ENCODE measurements at places on chromosomes 5 and 9.

DNA sequence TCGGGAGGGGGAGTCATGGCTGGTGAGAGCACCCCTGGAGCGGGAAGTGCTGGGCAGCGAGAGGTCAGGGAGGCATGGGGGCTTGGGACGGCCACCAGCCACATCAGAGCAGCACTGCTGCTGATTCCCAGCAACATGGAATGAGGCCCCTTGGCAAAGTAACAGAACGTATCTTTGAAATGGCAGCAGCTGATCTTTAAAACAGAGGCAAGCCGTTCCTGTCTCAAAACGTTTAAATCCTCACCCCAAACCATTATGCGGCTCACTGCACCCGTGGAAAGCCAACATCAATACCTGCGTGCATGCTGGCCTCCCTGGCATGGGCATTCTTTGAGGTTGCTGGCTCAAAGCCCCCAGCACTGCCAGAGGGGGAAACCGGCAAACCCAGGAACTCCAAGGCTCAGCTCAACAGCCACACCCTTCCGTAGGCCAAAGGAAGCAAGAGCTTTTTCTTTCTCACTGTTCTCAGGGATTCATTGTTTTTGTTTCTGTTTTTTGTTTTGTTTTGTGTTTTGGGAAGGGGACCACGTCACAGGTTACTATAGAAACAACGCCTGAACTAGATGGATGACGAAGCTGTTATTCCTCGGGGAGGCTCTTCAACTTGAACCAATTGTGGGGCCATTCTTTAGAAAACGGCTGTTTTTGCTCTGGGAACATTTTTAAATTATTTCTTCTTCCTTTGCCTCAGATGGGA is 28.1 kb upstream of the OBP2B start:
- DNase-seq = no peak

- peak; percentile 22 for DNase-seq
Observed at GRCh38 chr5:157971571-157972216, 112.7 kb upstream of the CLINT1 start.

DNA sequence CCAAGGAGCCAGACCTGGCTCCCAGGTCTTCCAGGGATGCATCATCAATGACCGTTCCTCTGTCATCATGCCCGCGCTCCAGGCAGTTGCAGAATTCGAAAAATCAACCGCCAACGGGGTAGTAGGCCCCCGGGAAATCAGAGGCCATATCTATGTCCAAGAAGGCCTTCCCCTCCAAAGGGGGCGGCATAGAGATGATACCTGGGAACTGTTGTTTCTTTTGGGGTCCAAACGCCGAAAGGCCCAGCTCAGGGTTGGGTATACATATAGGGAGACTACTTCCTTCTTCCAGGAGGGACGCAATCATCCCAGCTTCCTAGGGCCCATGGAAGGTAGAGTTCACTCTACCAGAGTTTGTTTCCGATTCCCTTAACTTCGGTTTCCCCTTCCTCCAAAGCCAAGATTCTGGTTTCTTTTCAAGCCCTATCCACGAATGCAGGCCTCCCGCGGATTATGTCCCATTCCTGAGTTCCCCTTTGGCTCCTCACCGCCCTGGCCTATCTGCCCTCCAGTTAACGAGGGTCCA is 754 bp downstream of the DCAF12 start:
- no peak for DNase-seq

GRCh38 chr5:179758955-179759354 is 26.3 kb downstream of the MAML1 start:
- DNase-seq = no peak

- DNase-seq = no peak
Observed at GRCh38 chr5:161380486-161380885, 166.0 kb downstream of the GABRB2 start.

- no peak for DNase-seq
Observed at GRCh38 chr9:111362526-111362925, 32.5 kb upstream of the OR2K2 start.

DNA sequence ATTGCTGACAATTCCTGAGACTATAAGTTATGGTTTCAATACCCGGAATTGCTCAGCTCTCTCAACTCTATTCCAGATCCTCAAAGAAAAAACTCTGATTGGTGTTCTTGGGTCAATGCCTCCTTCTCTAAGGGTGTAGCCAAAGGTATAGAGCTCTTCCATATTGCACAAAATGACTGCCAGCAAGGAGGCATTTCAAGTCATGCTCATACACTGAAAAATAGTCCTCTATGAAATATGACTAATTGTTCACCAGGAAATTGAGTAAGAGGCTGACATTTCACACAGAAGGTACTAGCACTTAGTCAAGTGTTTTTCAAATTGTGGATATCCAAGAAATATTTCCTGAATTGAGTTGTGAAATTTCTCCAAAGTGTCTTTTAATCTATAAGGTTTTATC is 111.1 kb upstream of the KLF9 start:
- DNase-seq = no peak

GRCh38 chr9:11352612-11353011 is 739.8 kb upstream of the PTPRD start:
- no peak for DNase-seq

DNA sequence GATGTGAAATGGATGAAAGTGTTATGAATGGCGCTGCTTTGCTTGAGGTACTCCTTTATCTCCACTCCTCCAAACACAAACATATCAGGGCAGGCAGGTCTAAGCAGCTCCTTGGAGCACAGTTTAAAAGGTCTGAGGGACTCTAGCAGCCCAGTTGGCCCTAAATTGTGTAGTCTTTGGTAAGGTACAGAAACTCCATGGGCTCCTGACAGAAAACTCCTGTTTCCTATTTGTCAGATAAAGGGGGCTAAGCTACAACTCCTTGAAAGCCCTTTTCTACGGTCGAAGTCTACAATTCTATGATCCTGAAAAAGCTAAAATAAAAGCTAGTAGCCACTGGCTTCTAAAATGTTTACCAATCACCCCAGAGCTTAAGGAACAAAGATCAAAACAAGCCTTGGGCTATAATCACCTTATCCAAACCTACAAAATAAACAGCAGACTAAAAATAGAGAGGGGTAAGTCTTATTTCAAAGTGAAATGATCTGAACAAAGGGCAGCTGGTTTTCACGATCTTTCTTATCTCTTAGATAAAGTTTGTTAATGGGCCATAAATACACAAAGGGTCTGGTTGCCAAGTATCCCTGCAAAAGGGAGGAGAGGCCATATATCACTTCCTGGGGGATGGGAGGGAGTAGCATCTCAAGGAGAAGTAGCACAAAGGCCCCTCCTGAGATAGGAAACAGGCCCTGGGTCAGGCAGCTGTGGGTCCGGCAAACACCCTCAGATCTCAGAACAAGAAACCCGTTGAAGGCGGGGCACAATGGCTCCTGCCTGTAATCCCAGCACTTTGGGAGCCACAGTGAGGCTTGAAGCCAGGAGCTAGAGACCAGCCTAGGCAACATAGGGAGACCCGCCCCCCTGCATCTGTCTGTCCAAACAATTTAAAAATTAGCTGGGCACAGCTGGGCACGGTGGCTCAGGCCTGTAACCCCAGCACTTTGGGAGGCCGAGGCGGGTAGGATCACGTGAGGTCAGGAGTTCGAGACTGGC is 28.3 kb upstream of the DENND4C start:
- DNase-seq = peak; percentile 16

DNA sequence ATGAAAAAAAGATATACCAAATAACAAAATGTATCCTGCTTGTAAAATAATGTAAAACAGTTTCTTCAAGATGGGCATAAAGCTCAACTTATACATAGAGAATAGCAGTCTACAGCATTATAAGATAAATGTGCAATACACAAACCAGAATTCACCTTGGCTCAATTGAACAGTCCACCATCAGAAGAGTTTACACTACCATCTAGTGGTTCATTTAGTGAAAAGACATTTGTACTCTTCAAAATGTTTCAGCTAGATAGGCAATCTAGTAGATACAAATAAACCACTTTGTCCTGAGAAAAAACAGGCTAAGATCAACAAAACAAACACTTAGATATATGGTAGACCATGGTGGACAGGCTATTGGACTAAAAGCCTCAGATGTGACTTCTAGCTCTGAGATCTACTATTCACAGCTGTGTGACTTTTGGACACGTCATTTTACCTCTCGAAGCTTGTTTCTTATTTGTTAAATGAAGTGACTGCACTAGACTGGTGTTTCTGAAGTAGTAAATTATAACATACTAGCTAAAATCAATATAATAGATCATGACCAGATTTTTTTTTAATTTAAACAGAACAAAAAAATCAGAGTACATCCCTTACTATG is 22.1 kb upstream of the TPD52L3 start:
- DNase-seq = peak; percentile 11

DNA sequence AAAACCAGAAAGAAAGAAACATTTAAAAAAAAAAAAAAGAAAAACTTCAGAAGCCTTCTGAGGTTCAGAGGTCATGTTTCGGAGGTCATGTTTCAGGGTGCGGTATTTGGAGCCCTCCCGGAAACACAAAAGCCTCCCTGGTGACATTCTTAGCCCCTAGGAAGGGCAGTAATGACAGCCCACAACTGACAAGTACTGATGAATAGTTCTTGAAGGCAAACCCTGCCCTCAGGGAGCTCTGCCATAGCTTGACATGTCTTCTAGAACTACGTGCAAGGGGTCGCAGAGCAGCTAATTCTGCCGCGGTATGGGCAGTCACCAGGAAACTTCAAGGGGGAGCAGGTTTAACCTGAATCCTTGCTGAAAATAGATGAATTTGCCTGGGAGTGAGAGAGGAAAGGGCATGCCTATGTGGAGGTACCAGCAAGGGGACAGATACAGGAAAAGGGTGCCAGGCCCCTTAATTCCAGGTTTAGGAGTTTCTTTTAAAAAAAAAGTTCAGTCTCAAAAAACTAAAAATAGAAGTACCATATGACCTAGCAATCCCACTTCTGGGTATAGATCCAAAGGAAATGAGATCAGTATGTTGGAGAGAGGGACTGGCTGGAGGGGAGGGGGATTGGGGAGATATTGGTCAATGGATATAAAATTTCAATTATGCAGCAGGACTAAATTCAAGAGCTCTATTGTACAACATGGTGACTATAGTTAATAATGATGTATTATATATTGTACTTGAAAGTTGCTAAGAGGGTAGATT is 98.4 kb downstream of the C9orf152 start:
- no peak for DNase-seq

DNA sequence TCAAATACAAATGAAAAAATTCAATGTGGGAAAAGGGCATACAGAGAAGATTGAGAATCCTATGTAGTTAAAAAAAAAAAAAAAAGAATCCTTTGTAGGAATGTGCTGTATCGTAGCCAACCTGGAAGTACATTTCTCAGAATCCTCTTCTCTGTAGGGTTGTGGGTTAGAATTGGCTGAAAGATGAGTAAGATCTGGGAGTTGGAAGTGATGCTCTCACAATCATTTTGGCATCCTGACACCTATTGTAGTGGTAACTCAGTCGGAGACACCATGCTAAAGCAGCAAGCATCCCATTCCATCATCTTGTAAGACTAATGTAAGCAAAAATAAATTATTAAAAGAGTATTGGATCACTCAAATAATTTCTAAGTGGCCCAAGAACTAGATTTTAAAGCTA is 30.6 kb downstream of the MRPL22 start:
- no peak for DNase-seq

DNA sequence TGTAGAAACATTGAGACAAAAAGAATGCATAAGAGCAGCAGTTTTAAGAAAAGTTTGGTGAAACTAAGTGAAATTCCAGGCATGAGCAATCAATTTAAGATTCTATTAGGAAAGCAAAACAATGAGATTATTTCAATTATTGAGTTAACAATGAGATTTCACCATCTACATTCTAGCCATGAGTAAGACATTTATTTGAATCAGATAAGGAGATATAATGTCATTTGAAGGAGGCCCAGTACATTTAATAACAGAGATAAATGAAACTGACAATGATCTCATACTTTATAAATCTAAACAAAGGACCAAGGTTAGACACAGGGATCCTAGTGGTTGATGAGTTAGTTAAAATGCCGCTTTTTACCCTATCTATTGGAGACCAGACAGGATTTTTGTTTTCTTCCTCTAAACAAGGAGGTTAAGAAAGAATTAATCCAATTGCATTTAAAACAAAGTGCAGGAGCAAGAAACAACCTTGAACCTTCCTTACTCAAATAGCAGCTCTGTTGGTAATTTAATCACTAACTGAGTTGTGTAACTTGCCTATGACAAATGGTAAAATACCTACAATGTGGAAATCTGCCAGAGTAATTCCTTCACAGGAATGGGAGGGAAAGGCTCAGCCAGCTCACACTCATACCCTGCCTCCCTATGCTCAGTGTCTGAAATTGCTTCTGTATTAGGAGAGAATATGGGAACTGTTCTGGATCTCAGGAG is 103.5 kb upstream of the NR3C1 start:
- DNase-seq = no peak

DNA sequence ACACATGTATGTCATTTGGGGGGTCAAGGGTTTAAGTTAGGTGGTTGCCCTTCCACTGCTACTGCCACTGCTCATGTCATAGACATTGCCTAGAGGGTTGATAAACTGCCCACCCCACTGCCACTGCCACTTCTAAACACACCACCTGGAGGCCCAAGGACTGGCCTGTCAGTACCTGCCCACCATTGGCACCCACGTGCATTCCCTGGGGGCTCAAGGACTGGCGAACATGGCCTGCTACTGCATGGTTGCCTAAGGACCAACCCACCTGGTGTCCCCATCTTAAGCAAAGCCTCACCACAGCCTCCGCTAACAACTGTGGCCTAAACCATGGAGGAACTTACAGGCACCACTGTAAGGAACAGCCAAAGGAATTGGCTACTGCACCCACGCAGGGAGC is 185.6 kb upstream of the TLX3 start:
- DNase-seq = no peak

DNA sequence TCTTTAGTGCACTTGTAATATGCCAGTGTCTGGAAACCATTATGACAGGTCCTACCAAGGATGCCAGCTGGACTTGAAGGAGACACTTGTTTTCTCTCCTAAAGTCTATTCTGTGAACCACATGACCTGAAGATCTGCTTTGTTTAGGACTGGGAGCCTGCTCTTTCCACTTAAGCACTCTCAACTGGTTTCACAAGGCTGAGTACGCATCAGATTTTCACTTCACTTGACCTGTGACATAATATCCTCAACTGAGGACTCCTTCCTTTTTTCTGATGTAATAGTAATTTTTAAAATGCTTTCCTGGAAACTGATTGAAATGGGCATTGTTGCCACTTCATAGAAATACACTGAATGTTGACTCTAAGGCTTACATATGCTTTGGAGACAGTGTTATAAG is 52.2 kb downstream of the PDE8B start:
- no peak for DNase-seq

DNA sequence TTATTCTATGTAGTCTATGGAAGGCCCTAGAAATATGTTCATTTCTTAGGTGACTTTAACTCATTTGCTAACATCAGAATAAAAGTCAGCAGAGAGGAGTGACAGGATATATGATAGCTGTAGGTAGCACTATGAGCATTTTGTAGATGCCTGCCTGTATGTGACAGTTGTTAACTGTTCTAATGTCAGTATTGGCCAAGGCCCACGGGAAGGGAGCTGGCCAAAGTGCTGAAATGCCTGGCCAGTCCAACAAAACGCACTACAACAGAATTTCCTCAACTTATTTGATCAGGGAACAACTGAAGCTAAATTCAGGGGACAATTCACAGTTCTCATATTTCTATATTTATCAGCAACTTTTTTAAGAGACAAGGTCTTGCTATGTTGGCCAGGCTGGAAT is 20.8 kb downstream of the SV2C start:
- no peak for DNase-seq
